ENCODE measurements at places on chromosomes 5 and 9. TPM values are rescaled to one million over a fixed set of nuclear protein-coding genes. Genes with fewer than 3 reads are reported as not detected.

GRCh38 chr5:59104400-59105127, 521.7 kb downstream of the RAB3C start:
- DNase-seq: no peak
- no peaks in the 10 kb centered on the region for H3K27me3 ChIP-seq
- no peaks in the 10 kb centered on the region for H3K36me3 ChIP-seq
- H3K4me3 ChIP-seq: no peak overlapping the region

Gene NOTCH1
- total RNA-seq: 32.4 TPM

Gene NUTM2G
- 2.6 TPM for total RNA-seq

Gene GFPT2
- 21.7 TPM for total RNA-seq

GRCh38 chr5:179909224-179909623, 1.5 kb upstream of the TBC1D9B start:
- H3K4me1 ChIP-seq: peaks cover 17% of the 10 kb centered on the region
- DNase-seq: no peak
- no peak overlapping the region for H3K4me3 ChIP-seq
- no peaks in the 10 kb centered on the region for H3K27me3 ChIP-seq

Measured in testis (tissue), 5 donors.